Activated CD8-positive, alpha-beta T cell treated with anti-CD3 and anti-CD28 coated beads, Interleukin-2, amount 10 ng/mL, durations not matched to agents 7 days and 5 days (primary cell): ENCODE measurements at places on chromosomes 2 and 18. TPM values are rescaled to one million over a fixed set of nuclear protein-coding genes. Genes with fewer than 3 reads are reported as not detected.

DNA sequence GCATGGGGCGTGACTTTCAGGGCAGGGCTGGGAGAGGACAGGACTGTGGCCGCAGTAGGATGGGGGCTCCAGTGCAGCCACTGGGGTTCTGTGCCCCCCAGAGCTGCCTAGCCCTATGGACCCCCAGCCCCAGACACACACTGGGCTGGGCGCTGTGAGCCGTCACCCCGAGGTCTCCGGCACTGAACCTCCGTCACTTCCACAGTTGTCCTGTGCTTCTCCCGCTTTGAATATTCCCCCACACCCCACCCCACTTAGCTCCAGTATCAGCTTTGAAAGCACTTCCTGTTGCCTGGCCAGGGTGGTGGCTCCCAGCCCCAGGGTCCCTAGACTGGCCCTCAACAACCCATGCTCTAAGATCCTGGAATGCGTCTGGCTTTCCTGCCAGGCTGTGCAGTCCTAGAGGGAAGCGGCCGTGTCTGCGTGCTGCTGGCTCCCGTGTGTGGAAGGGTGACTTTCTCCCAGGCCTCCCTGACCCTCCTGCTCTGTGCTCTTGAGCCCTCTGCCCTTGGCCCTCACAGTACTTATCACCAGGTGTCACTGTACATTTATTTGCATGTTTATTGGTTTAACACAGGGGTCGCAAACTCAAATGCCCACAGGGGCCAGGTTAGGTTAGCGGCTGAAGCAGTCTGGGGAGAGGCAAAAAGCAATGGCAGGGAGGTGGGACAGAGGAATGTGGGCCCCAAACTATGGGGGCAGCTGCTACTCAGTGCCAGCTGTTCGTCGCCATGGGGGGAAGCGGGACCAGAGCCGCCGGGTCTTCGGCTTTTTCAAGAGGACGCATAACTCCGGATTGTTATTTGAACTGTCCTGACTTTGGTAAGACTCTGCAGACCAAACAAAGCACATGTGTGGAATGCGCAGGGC, 9.9 kb downstream of the OBSL1 start:
- H3K4me1 ChIP-seq = no peaks in the 10 kb centered on the region
- no peak overlapping the region for H3K27ac ChIP-seq
- no peaks in the 10 kb centered on the region for H3K27me3 ChIP-seq
- H3K4me3 ChIP-seq = no peak overlapping the region
- DNase-seq = no peak

GRCh38 chr2:127527001-127527804, 914 bp upstream of the IWS1 start:
- H3K27ac ChIP-seq = peak overlapping the region; percentile 96
- no peak for DNase-seq
- peaks cover 27% of the 10 kb centered on the region for H3K4me1 ChIP-seq
- peaks cover 20% of the 10 kb centered on the region for H3K36me3 ChIP-seq
- peaks cover 7% of the 10 kb centered on the region for H3K27me3 ChIP-seq

DNA sequence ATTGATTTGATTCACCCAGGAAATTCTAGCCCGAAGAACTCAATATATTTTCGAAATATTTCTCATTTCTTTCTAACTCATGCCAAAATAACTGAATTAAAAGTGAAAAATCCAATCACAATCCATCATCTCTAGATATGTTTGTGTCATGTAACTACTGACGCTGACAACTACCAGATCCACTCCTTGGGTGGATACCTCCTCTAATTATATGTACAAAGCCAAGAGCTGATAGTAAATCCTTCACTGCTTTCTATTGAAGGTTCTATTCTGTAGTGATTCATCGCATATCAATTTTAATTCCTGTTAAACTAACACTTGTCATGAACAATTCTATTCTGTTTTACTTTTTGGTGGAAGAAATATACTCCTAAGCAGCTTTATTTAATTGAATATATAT, 1056.6 kb upstream of the NXPH2 start:
- no peak overlapping the region for H3K27ac ChIP-seq
- H3K4me1 ChIP-seq = no peaks in the 10 kb centered on the region
- no peaks in the 10 kb centered on the region for H3K27me3 ChIP-seq
- no peaks in the 10 kb centered on the region for H3K36me3 ChIP-seq

DNA sequence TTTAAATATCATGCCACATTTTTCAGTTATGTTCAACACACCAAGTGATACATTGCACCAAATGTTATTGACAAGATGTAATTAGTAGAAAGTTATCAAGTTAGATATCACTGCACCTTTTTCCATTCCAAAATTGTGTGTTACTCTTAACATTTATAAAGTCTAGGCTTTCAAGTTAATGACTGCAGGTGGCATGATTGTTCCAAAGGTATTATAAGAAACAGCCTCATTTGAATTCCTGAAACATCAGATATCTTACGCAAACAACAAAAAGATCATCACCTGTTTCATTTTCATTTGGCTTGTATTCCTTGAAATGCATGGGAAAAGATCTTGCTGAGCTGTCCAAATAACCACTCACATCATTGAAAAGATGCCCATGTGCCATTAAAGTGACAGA, 1528.2 kb upstream of the ZEB2 start:
- H3K27ac ChIP-seq = no peak overlapping the region
- H3K4me3 ChIP-seq = no peak overlapping the region
- H3K4me1 ChIP-seq = no peaks in the 10 kb centered on the region
- DNase-seq = no peak

- H3K36me3 ChIP-seq = no peaks in the 10 kb centered on the region
- DNase-seq = no peak
- H3K4me1 ChIP-seq = peaks cover 26% of the 10 kb centered on the region
- peak overlapping the region; percentile 37 for H3K4me3 ChIP-seq
- H3K27me3 ChIP-seq = peaks cover 46% of the 10 kb centered on the region
- H3K27ac ChIP-seq = no peak overlapping the region
Measured at GRCh38 chr2:27261241-27261925, 1.5 kb downstream of the SLC30A3 start.

GRCh38 chr2:9996321-9996720, 44.8 kb downstream of the GRHL1 start:
- H3K36me3 ChIP-seq = no peaks in the 10 kb centered on the region
- H3K27ac ChIP-seq = no peak overlapping the region
- no peak for DNase-seq
- H3K27me3 ChIP-seq = no peaks in the 10 kb centered on the region
- no peak overlapping the region for H3K4me3 ChIP-seq

DNA sequence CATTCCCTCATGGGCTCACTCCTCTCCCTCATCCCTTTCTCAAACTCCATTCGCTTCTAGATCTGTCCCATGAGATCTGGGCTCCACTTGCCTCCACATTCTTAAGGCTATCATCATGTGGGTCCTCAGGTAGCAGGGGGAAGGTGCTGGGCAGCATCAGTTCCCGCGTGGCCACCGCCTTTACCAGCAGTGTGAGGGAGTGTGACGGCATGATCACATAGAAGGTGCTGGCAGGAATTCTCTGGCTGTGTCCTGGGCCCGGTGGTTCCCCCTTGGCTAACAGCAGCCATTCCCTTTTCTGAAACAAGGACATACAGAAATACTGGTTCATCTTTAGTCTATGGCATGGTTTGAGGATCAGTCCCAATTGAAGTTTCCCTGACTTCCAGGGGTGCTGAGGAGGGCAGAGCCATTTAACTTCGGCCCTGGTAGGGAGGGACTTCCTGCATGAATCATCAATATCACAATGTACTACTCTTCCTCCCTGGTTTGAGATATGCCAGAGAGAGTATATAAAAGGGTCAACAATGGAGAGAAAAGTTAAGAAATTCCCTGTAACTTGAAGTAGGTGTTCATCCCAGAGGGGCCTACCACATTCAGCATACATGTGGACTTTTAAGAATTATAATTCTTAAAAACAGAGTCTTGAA, 7.7 kb downstream of the DOK1 start:
- H3K36me3 ChIP-seq = peaks cover 10% of the 10 kb centered on the region
- no peak for DNase-seq
- peaks cover 34% of the 10 kb centered on the region for H3K4me1 ChIP-seq
- H3K27me3 ChIP-seq = peaks cover 12% of the 10 kb centered on the region
- H3K27ac ChIP-seq = peak overlapping the region; percentile 30

- no peak overlapping the region for H3K4me3 ChIP-seq
- H3K36me3 ChIP-seq = no peaks in the 10 kb centered on the region
- H3K27ac ChIP-seq = no peak overlapping the region
Measured at GRCh38 chr2:128309280-128310093, 9.2 kb downstream of the HS6ST1 start.

GRCh38 chr2:174673440-174673839, 75.8 kb upstream of the WIPF1 start:
- H3K27ac ChIP-seq = no peak overlapping the region
- peaks cover 27% of the 10 kb centered on the region for H3K4me1 ChIP-seq
- peaks cover 47% of the 10 kb centered on the region for H3K36me3 ChIP-seq
- DNase-seq = no peak

DNA sequence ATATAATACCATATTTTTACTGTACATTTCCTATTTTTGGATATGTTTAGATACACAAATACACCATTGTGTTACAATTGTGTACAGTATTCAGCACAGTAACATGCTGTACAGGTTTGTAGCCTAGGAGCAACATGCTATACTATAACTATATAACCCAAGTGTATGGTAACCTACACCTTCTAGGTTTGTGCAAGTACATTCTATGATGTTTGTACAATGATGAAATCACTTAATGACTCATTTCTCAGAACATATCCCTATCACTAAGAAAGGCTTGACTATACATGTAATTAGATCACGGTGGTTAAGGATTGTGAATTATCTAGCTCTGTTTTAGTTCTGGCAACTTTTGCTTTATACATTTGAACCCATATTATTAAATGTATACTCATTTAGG, 31.3 kb downstream of the NPHP1 start:
- H3K36me3 ChIP-seq = no peaks in the 10 kb centered on the region
- no peak overlapping the region for H3K27ac ChIP-seq
- peaks cover 7% of the 10 kb centered on the region for H3K4me1 ChIP-seq

GRCh38 chr2:220279840-220280239, 652.4 kb downstream of the SLC4A3 start:
- no peaks in the 10 kb centered on the region for H3K36me3 ChIP-seq
- no peak overlapping the region for H3K4me3 ChIP-seq
- no peak for DNase-seq
- no peak overlapping the region for H3K27ac ChIP-seq

- no peak overlapping the region for H3K4me3 ChIP-seq
- no peaks in the 10 kb centered on the region for H3K4me1 ChIP-seq
- no peak for DNase-seq
- H3K27me3 ChIP-seq = peaks cover 22% of the 10 kb centered on the region
- no peak overlapping the region for H3K27ac ChIP-seq
- no peaks in the 10 kb centered on the region for H3K36me3 ChIP-seq
Measured at GRCh38 chr18:74532511-74533025, 1.7 kb upstream of the CNDP1 start.

GRCh38 chr2:190382851-190383250, 25.3 kb upstream of the MFSD6 start:
- DNase-seq = peak; percentile 62
- H3K27ac ChIP-seq = no peak overlapping the region
- peaks cover 3% of the 10 kb centered on the region for H3K27me3 ChIP-seq
- no peaks in the 10 kb centered on the region for H3K4me1 ChIP-seq
- no peaks in the 10 kb centered on the region for H3K36me3 ChIP-seq

DNA sequence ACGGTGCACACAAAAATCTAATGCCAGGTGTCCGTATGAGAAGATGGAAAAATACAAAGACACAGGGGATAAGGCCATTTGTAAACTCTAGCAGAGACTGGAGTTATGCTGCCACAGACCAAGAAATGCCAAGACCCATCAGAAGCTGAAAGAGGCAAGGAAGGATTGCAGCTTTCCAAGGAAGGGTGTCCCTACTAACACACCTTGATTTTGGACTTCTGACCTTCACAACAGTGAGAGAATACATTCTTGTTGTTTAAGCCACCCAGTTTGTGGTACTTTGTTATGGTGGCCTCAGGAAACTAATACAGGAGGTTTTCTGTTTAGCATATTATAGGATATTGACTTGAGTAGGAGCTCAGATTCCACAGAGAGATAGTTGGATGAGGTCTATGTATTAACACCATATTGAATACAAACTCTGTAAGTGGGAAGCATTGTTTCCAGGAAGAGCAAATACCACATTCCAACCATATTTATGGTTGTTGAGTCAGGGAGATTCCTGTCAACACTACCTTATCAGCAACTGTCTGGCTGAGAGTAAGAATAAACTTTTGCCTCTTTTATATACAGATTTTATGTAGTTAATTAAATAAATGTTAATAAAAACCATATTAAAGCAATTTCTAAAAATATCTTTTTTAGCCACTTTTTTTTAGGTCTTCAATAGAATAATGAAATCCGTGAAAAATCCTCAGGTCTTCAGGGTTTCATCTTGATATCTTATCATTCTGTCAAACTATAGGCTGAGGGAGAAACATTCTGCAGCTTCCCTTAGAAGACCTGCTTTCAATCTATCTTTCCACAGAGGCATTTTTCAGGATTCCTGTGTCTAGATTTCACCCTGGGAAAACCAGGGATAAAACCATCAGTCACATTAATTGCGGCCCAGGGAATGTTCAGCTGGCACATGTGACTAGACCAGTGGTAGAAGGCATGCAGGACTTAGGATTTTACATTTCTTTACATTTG, 35.4 kb upstream of the HNMT start:
- H3K4me3 ChIP-seq = no peak overlapping the region
- no peaks in the 10 kb centered on the region for H3K4me1 ChIP-seq
- DNase-seq = no peak
- H3K36me3 ChIP-seq = no peaks in the 10 kb centered on the region

DNA sequence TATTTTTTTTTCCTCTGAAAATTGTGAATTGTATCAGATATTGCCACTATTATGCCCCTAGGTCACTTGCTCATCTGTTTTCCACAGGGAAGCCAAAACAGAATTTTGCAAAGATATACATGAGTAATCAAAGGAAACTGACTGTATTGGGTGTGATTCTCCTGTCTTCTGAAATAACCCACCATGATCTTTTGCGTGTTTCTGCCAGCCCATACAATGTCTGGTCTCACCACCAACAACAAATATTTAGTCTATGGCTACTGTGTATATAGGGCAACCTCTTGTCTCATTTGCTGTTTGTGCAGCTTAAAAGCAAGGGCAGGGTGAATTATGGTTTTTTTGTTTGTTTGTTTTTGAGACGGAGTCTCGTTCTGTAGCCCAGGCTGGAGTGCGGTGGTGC, 26.5 kb downstream of the EPAS1 start:
- DNase-seq = no peak
- H3K27ac ChIP-seq = no peak overlapping the region
- no peak overlapping the region for H3K4me3 ChIP-seq
- H3K27me3 ChIP-seq = peaks cover 30% of the 10 kb centered on the region

DNA sequence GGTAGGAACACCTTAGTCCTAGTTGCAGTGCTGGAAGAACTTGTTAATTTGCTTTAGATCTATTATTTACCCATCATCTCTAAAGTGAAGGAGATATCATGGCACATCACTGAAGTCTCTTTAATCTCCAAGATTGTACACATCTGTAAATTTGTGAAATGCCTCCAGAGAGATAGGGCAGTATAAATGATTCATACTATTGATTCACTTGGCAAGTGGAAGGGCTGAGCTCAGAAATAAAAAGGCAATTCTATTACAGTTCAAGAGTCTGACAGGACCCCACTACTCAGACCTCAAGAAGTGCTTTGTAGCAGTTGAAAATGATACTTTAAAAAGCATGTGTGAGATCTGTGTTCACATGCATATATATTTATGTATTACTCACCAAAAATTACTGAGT, 489.3 kb downstream of the DCC start:
- no peaks in the 10 kb centered on the region for H3K4me1 ChIP-seq
- no peak for DNase-seq
- H3K36me3 ChIP-seq = no peaks in the 10 kb centered on the region
- no peak overlapping the region for H3K27ac ChIP-seq
- H3K4me3 ChIP-seq = no peak overlapping the region

Gene COL4A4
- total RNA-seq = not detected

Gene SNRPD1
- 102 TPM for total RNA-seq

Gene LRRC30
- total RNA-seq = not detected

Gene LAPTM4A
- total RNA-seq = 19.8 TPM

Gene TMEFF2
- not detected for total RNA-seq
